ENCODE measurements at places on chromosomes 2 and 18.

DNA sequence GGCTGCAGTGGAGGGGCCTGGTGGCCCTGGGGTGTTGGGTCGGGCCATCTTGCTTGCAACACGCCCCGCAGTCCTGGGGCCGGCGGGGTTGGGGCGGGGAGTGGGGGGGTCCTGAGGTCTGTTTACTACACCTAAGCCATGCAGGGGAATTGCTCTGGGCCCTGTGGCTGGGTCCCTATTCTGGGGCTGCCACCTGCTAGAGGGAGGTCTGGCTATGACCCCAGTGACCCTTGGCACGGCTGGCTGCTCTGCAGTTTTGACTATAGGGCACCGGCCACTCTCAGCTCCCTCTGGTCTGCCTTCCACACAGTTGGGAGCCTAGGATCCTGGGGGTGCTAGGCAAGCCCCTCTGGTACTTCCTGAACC, 170.6 kb upstream of the GLI2 start:
- no peak for DNase-seq

- no peak for DNase-seq
Measured at GRCh38 chr18:32553174-32553573, 82.5 kb upstream of the GAREM1 start.

DNA sequence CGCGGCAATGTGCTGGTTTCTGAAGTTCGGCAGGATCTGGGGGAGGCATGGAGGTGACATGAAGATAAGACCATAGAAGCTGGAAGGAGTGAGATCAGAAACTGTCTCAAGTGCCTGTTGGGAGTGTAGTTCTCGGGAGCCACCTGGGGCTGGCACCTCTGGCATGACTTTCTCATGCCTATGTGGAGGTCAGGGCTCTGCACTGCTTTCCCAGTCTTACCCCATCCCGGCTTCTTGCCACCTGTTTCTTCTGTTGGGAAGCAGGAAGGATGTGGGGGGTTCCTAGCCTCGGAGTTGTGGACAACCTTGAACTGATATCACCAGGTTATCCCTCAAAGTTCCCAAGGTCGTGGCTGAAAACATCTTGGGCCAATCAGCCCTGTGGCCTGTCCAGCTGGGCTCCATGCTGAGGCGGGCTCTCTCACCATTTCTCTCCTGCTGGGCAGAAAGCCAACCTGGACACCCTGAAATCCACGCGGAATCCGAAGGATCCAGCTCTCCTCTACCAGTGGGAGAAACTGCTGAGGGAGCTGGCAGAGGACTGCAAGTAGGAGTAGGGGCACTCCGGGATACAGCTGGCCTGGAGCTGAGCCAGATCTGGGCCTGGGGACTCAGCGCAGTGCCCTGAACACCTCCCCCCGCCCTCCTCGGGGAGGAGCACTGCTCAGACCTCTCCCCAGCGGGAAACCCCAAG, 42.5 kb downstream of the FER1L5 start:
- no peak for DNase-seq

- no peak for DNase-seq
Measured at GRCh38 chr18:48850822-48851598, 99.8 kb downstream of the SMAD7 start.

DNA sequence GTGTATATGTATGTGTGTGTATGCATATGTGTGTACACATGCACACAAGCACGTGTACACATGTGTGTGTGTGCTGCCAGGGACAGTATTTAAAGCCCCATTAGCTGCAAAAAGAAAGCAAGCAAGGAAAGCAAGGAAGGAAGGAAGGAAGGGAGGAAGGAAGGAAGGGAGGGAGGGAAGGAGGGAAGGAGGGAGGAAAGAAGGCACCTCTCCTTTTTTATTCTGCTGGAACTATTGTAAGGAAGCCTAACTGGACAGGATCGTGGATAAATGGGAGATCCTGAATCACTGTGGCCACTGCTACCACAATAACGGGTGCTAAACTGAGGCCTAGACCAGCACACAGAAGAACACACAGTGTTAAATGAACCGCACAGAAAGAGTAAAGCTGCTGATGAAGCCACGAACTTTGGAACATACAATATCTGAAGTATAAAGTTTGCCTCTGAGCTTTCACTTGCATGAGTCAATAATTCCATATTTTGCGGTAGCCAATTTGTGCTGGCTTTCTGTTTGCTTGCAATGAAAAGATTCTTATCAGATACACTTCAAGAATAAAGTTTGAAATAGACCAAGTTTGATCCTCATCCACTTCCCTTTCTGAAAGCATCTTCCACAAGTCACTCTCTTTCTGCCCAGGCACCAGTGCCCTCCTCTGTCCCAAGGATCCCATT, 15.5 kb downstream of the CACNB4 start:
- DNase-seq: no peak

DNA sequence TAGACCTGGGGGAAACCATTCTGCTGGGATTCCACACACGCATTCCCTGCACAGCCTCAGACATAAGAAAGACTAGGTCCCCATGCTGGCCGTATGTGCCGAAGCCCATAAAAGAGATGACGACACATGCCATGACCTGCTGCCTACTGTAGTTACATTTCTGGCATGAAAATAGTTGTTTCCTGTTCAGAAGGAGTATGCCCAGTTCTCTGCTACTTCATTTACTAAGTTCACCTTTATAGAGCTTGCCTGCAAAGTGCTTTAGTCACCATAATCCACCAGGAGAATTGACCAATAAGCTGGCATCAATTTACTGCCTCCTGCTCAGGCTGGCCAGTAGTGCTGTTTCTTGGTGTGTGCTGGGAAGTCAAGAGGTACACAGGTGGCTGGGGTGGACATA, 150.2 kb upstream of the ALPP start:
- no peak for DNase-seq

GRCh38 chr2:225282858-225283710, 116.4 kb upstream of the NYAP2 start:
- DNase-seq: no peak

- DNase-seq: no peak
Measured at GRCh38 chr2:25301453-25302352, 40.0 kb downstream of the DNMT3A start.

All from stimulated activated CD8-positive, alpha-beta memory T cell treated with anti-CD3 and anti-CD28 coated beads, Interleukin-15, amount 100 ng/mL, for 24 hours (primary cell).